ENCODE measurements at places on chromosomes 1 and 21. TPM values are rescaled to one million over a fixed set of nuclear protein-coding genes. Genes with fewer than 3 reads are reported as not detected.
A peak's percentile ranks its signal among the peaks of the same experiment; 100 is the strongest.

Gene VCAM1
- not detected for total RNA-seq

Gene GNG5
- total RNA-seq: 32.7 TPM

Gene TRAF3IP3
- total RNA-seq: not detected

Gene DISP1
- total RNA-seq: 0.52 TPM

Gene ENAH
- total RNA-seq: 19.4 TPM

Gene CYP2J2
- total RNA-seq: not detected

Gene AIRE
- total RNA-seq: not detected

Gene TMEM269
- total RNA-seq: not detected

Gene CFHR2
- not detected for total RNA-seq

Gene CD5L
- not detected for total RNA-seq

Gene FMOD
- total RNA-seq: not detected

GRCh38 chr1:101131239-101131843 is 105.5 kb upstream of the S1PR1 start:
- DNase-seq: no peak

GRCh38 chr1:209876078-209876800 is 48.5 kb downstream of the UTP25 start:
- no peak for DNase-seq

GRCh38 chr1:24925963-24926362 is 4.1 kb downstream of the RUNX3 start:
- no peak for DNase-seq

- DNase-seq: no peak
These were observed 257.5 kb downstream of the LRRC40 start for GRCh38 chr1:69947837-69948236.

DNA sequence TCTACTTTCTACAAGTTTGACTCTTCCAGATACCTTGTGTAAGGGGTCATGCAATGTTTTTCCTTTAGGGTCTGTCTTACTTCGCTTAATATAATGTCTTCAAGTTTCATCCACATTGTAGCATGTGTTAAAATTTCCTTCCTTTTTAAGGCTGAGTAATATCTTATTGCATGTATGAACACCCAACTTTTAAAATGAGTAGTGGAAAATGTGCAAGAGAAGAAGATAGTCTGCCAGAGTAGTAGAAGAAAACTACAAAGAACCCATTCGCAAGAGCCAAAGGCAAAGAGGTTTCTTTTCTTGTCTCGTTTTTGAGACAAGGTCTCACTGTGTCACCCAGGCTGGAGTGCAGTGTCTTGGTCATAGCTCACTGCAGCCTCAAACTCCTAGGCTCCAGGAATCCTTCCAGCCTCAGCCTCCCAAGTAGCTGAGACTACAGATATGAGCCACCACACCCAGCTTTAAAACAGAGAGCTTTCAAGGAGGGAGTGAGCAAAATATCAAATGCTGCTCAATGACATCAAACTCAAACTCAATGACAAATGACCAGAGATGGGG is 9.4 kb downstream of the IL23R start:
- DNase-seq: no peak

DNA sequence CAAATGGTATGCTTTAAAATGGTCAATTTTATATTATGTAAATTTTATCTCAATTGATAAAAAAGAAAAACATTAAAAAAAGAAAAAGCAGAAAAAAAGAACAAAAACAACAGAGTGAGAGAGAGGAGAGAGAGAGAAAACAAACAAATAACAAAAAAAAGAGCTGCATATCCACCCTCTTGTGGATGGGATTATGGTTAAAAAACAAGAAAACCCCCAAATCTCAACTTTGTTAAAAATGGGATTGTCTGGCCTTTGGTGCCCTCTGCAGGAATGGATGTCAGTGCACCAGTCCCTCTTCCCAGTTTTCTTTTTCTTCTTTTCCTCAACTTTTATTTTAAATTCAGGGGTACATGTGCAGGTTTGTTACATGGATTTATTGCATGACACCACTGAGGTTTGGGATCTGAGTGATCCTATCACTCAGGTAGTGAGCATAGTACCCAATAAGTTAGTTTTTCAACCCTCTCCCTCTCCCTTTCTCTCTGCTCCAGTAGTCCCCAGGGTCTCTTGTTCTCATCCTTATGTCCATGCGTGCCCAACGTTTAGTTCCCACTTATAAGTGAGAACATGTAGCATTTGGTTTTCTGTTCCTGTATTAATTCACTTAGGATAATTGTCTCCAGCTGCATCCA is 28.1 kb downstream of the RNF187 start:
- DNase-seq: peak; percentile 37

DNA sequence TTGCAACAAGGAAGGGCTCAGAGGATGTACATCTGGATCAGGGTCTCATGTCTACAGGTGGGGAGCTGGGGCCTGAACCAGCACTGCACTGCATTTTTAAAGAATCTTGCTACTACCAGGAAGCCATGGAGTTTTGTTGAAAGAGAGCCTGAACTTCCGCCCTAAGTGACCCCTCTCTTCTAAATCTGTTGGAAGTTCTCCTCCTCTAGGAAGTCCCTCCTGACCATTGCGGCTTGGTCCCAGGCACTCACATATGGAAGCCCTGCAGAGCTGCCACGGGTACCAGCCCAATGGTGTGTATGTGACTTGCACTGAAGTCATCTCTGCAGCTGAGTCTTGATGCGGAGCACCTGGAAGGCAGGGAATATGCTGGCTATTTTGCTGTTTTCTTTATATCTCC is 192.0 kb upstream of the GALNT2 start:
- no peak for DNase-seq

- DNase-seq: no peak
These were observed 107.1 kb downstream of the NIBAN1 start for GRCh38 chr1:184866991-184867788.

DNA sequence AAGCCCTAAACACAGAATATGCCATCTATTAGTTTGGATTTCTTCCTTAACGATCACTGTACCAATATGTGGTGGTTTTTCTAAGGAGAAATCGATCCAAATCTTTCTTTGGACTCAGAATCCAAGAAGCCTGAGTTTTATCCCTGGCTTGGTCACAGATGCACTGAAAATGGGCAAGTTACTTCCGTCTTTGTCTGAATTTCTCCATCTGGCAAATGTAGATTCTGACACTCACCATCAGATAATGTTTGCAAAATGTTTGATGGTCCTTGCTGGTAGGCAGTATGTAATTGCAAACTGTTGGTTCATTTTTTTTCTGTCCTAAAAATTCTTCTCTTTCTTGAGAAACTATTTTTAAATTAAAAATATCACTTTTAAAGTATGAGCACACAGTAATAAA is 115.0 kb downstream of the TSEN15 start:
- DNase-seq: no peak

DNA sequence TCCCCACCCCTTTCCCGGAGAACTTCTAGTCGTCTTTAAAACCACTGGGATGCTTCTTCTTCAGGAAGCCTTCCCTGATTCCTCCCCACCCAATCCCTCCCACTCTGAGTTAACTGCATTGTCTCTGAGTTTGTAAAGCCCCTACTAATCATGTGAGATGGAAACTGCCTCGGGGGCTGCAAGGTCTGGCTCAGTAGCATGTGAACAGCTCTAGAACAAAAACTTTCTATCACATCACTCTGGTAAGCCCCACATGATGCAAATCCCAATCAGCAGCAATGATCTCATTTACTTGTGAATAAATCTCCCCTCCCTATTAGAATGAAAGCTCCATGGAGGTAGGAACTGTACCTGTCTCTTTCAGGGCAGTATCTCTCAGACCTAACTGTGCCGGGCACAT is 141.0 kb upstream of the JUN start:
- DNase-seq: no peak

DNA sequence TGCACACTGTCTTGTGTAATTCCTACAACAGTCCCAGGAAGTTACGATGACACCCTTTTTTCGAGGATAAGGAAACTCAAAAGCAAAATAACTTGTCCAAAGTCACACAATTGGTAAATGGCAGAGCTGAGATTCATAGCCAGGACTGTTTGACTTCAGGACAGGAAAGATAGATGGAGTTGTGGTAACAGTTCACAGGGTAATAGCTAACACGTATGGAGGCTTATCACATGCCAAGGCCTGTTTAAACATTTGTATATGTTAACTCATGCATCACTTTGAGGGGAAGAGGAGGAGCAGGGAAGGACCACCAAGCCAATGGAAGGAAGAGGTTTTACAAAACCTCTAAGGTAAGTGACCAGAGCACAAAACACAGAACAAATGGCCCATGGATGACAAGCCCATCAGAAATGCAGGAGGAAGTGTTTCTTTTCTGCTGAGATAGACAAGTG is 2.8 kb downstream of the DHCR24 start:
- no peak for DNase-seq

DNA sequence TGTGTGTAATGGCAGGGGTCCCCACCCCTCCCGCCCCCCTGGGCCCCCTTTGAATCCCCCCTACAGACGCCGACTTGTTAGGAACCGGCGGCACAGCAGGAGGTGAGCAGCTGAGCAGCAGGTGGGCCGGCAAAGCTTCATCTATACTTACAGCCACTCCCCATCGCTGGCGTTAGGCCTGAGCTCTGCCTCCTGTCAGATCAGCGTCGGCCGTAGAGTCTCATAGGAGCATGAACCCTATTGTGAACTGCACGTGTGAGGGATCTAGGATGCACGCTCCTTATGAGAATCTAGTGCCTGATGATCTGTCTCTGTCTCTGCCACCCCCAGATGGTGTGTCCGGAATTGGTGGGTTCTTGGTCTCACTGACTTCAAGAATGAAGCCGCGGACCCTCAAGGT is 14.9 kb upstream of the VPS26C start:
- DNase-seq: no peak

- no peak for DNase-seq
These were observed 31.6 kb upstream of the ACOT11 start for GRCh38 chr1:54516249-54516920.

DNA sequence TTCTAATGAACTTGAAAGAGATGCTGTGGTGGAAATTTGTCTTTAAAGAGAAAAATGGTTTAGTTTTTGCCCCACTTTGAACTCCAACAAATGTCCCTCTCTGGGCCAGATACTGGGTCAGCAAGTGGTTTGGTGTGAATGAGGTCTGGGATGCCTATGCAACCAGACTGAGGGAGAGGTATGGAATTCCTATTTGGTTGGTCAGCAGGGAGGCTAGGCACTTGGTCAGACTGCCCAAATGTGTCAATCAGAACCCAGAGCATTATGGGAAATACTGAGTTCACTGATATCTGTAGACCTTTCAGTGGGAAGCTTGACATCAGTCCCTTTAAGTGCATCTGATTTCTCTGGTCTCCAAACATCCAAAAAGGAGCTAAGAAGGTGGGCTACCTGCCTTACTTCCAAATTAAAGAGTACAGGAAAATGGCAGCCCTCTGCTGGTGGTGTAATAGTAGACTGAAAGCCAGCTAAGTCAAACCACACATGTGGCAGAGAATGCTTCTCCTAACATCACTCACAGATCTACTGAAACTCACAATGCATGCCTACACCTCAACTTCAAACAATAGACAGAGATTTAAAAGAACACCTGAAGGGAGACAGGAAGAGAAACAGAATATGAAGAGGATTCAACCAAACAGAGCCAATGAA is 510.1 kb downstream of the PLA2G4A start:
- no peak for DNase-seq

DNA sequence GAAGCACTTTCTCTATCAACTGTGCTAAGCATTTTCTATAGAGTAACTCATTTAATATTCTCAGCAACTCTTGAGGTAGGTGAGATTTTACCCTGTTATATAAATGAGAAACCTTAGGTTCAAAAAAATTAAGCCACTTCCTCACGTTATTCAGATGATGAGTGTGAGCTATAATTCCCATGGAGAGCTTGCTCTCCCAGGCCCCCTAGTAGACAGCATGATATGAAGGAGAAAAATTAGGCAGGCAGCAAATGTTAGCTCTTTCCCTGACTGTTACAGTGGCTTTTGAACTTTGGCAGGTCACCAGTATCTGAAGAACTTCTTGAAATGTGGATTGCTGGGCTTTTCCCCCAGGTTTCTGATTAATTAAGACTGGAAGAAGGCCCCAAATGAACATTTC is 753.1 kb downstream of the NCAM2 start:
- DNase-seq: no peak

- DNase-seq: no peak
These were observed 90.4 kb downstream of the ODF2L start for GRCh38 chr1:86305731-86306130.

- DNase-seq: no peak
These were observed 18.9 kb upstream of the TENT5C start for GRCh38 chr1:117586747-117587498.

GRCh38 chr1:37509181-37509580 is 5.4 kb downstream of the MEAF6 start:
- peak; percentile 34 for DNase-seq

DNA sequence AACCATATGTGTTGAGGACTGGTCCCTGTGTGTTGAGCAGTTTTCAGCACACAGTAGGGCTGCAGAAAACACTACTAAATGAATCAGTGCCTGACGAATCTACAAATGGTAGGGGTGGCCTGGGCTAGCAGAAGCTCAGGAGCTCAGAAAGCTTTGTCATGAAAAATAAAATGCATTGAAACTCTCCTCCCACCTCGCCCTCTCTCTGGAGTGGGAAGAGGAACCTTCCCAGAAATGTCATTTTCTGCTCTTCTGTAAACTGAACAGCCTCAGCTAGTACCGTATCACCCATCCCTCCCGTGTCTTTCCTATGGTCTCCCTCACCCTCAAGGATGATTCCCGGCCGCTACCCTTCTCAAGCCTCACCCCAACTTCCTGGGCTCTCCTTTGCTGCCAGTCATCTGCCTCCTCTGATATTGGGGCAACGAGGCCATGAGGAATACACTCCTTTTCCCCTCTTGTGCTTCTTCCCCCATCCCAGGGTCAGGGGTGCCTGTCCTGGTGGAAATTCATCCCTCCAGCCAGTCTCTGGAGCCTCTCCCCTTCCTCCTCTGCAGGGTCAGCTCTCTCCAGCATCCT is 734.5 kb downstream of the PTPRU start:
- no peak for DNase-seq

GRCh38 chr21:29418813-29419212 is 120.1 kb downstream of the BACH1 start:
- no peak for DNase-seq

DNA sequence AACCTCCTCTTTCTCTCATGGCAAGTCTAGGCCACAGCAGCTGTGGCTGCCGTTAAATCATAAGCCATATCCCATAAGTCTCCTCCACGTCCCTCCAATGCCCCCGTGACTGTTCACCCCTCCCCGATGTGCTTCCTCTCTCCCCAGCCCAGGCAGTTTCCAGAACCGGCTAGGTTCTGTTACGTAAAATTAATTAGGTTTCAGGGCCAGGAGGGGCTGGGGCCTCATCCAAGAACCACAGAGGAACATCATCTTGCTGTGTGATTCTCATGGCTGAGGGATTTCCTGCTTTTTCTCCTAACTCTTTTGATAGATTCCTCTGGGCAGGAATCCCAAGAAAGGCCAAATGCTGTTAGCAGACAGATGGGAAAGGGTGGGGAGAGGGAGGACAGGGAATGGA is 141.8 kb upstream of the AJAP1 start:
- DNase-seq: no peak

- DNase-seq: no peak
These were observed 30.0 kb downstream of the WNT3A start for GRCh38 chr1:228036701-228037231.

- no peak for DNase-seq
These were observed 148.0 kb upstream of the LMO4 start for GRCh38 chr1:87180682-87181081.
